Lower lobe of right lung (tissue), 2 donors: ENCODE measurements at places on chromosomes 2 and 18. TPM values are rescaled to one million over a fixed set of nuclear protein-coding genes. Genes with fewer than 3 reads are reported as not detected.

The GCG gene
- not detected for total RNA-seq

The SERPINB11 gene
- 0.77 TPM for total RNA-seq

DNA sequence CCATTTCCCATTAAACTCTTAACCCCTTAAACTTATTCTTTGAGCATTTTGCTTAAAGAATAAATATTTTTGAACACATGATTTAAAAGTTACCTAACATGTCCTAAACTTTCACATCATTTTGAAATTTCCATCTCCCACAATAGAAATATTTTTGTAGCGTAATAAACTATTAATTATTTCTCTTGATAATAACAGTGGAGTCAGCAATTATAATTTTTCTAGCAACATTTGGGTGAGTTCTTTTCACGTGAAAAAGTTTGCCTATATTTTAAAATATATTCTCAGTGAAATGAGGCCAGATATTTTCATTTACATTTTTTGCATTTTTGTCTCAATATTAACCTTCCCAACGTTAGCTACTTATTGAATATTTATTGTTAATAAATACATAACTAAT is 320.4 kb upstream of the CRIM1 start:
- H3K4me3 ChIP-seq = no peak overlapping the region
- H3K36me3 ChIP-seq = no peaks in the 10 kb centered on the region
- no peaks in the 10 kb centered on the region for H3K4me1 ChIP-seq

DNA sequence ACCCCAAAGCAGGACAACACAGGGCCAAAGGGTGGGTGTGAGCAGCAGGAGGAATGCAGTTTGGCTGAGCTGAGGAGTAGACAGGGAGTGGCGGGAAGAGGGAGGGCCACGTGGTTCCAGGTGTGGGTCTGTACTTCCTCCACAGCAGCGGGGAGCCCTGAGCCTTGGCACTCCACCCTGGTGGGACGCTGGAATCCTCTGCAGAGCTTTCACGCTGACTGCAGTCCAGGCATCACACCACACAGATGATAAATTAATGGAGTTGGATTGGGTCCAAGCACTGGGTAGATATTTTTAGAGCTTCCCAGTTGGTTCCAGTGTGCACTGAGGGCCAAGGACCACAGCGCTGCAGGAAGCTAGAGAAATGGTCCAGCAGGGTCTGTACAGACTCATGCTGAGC is 67.0 kb upstream of the TMEM200C start:
- H3K36me3 ChIP-seq = no peaks in the 10 kb centered on the region
- no peaks in the 10 kb centered on the region for H3K27me3 ChIP-seq
- H3K4me3 ChIP-seq = no peak overlapping the region
- no peak for DNase-seq

GRCh38 chr2:180040146-180040925 is 33.2 kb upstream of the CWC22 start:
- H3K4me3 ChIP-seq = no peak overlapping the region
- DNase-seq = no peak
- no peaks in the 10 kb centered on the region for H3K4me1 ChIP-seq
- no peaks in the 10 kb centered on the region for H3K36me3 ChIP-seq

DNA sequence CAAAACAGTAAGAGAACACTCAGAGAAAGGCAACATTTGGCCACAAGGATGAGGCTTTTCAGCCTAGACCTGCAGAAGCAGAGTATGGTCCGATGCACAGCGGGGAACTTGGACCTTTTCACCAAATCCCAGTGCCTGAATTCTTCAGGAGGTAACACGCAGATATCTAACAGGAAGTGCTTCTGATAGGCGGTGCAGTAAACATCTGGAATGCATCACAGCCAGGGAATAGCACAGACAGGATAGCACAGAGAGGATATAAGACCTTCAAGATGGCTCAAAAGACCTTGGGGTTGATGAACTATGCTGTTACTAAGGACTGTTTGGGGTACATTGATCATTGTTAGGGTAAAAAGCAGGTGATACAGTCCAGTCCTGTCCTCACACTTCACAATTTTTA is 1.7 kb downstream of the TMEM127 start:
- no peak for DNase-seq
- no peaks in the 10 kb centered on the region for H3K27me3 ChIP-seq
- peaks cover 37% of the 10 kb centered on the region for H3K36me3 ChIP-seq
- H3K4me1 ChIP-seq = peaks cover 71% of the 10 kb centered on the region
- peak overlapping the region; percentile 95 for H3K27ac ChIP-seq

GRCh38 chr2:74052732-74053710 is 68.3 kb downstream of the TET3 start:
- peaks cover 7% of the 10 kb centered on the region for H3K36me3 ChIP-seq
- H3K4me3 ChIP-seq = no peak overlapping the region
- no peaks in the 10 kb centered on the region for H3K4me1 ChIP-seq
- H3K27me3 ChIP-seq = no peaks in the 10 kb centered on the region
- H3K27ac ChIP-seq = no peak overlapping the region

GRCh38 chr2:49403637-49404036 is 249.3 kb upstream of the FSHR start:
- no peaks in the 10 kb centered on the region for H3K27me3 ChIP-seq
- no peak overlapping the region for H3K27ac ChIP-seq
- no peaks in the 10 kb centered on the region for H3K4me1 ChIP-seq
- no peak for DNase-seq
- no peaks in the 10 kb centered on the region for H3K36me3 ChIP-seq
- no peak overlapping the region for H3K4me3 ChIP-seq

DNA sequence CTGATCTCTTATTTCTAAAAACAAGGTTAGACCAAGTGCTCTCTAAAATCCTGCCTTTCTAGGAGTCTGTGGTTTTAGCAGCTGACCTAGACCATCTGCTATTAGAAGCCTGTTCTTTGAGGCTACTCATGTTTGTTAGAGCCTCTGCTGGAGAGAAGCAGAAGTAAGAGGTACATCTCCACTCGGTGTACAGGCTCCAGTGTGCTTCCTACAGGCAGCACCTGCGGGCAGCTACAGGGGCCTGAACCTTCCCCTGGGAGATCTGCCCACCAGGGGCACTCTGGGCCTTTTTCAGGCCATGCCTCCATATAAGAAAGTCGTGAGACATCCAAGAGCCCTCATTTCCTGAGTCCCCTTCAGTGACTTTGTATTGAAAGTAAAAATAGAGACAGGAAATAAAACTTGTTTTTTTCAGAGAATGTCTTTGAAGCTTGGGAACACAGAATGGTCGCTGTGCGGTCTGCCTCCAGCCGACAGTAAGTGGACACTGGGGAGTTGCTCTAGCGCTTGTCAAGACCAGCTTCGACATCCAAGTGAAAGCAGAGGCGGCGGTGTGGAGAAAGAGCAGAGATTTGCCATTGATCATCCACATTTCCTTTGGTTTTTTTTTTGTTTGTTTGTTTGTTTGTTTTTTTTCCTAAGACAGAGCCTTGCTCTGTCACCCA is 31.7 kb downstream of the ONECUT2 start:
- no peaks in the 10 kb centered on the region for H3K4me1 ChIP-seq
- H3K36me3 ChIP-seq = no peaks in the 10 kb centered on the region
- H3K27me3 ChIP-seq = no peaks in the 10 kb centered on the region
- H3K27ac ChIP-seq = no peak overlapping the region
- no peak for DNase-seq
- H3K4me3 ChIP-seq = no peak overlapping the region
